ENCODE measurements at places on chromosomes 13 and 19. TPM values are rescaled to one million over a fixed set of nuclear protein-coding genes. Genes with fewer than 3 reads are reported as not detected.

DNA sequence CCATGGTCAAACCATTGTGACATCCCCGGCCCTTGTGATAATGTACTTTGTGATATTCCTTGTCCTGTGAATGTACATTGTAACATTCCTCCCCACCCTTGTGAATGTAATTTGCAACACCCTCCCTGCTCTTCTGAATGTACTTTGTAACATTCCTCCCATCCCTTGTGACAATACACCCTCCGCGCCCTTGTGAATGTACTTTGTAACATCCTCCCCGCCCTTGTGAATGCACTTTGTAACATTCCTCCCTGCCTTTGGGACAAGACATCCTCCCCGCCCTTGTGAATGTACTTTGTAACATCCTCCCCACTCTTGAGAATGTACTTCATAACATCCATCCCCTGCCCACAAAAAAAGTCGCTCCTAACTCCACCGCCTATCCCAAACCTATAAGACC, 17.1 kb downstream of the ZNF846 start:
- no peaks in the 10 kb centered on the region for H3K36me3 ChIP-seq
- H3K4me3 ChIP-seq = no peak overlapping the region
- H3K27me3 ChIP-seq = no peaks in the 10 kb centered on the region

GRCh38 chr19:40954573-40954972, 36.5 kb upstream of the CYP2B6 start:
- no peak for DNase-seq
- H3K4me3 ChIP-seq = no peak overlapping the region
- no peaks in the 10 kb centered on the region for H3K36me3 ChIP-seq
- H3K4me1 ChIP-seq = no peaks in the 10 kb centered on the region
- H3K27ac ChIP-seq = no peak overlapping the region

DNA sequence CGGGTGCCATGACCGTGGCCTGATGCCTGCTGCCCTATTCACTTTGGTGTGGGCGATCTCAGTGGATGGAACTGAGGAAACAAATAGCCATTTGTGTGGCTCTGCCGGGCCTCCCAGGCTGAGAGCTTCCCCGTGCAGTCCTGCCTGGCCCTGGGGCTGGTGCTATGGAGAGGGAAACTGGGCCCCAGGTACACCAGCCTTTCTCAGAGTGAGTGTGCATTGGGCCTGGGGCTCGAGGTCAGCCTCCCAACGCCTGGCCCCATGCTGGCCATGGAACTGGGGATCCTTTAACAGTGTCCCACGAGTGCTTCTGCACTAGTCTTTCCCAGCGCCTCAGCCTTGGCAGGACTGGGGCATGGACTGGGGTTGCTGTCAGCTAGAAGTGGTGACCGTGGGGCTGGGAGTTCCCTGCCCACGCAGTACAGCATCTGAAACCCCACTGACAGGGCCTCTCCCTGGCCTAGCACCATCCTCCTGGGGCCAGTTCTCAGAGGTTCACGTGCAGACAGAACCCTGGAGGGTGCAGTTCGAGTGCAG, 10.5 kb downstream of the PLEKHF1 start:
- H3K4me1 ChIP-seq = peaks cover 67% of the 10 kb centered on the region
- no peak overlapping the region for H3K4me3 ChIP-seq
- DNase-seq = peak; percentile 60
- peaks cover 37% of the 10 kb centered on the region for H3K36me3 ChIP-seq
- H3K27ac ChIP-seq = no peak overlapping the region
- H3K27me3 ChIP-seq = no peaks in the 10 kb centered on the region

- H3K27ac ChIP-seq = no peak overlapping the region
- no peaks in the 10 kb centered on the region for H3K4me1 ChIP-seq
- no peaks in the 10 kb centered on the region for H3K27me3 ChIP-seq
- no peak for DNase-seq
- no peak overlapping the region for H3K4me3 ChIP-seq
Observed at GRCh38 chr13:45748941-45749759, 47.0 kb downstream of the CBY2 start.

DNA sequence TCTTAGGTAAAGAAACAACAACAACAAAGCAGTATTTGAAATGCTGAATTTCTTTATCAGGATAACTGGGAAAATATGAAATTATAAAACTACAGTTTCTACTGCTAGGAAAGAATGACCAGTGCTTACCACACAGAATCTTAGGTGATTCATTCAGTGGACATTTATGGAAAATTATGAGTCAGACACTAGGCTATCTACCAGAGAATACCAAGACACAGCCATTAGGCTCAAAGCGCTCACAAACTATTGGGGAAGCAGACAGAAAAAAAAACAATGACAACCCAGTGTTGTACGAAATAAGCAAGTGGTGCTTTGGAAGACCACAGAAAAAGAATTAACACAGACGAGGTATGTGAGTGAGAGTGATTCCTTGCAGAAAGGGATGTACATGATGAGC, 1019.5 kb downstream of the PCDH9 start:
- H3K4me1 ChIP-seq = no peaks in the 10 kb centered on the region
- H3K27ac ChIP-seq = no peak overlapping the region
- H3K27me3 ChIP-seq = no peaks in the 10 kb centered on the region

Gene TEX101
- not detected for total RNA-seq
